Glomerular endothelial cell (primary cell): ENCODE measurements at places on chromosomes 12 and 14.
A peak's percentile ranks its signal among the peaks of the same experiment; 100 is the strongest.

DNA sequence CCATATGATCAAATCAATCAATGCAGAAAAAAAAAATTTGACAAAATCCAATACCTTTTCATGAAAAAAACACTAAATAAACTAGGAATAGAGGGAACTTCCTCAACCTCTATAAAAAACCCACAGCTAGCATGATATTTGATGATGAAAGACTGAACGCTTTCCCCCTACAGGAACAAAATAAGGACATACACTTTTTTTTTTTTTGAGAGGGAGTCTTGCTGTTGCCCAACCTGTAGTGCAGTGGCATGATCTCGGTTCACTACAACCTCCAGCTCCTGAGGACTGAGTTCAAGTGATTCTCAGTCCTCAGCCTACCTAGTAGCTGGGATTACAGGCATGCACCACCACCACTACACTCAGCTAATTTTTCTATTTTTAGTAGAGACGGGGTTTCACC, 17.9 kb upstream of the CAMKK2 start:
- DNase-seq: no peak

DNA sequence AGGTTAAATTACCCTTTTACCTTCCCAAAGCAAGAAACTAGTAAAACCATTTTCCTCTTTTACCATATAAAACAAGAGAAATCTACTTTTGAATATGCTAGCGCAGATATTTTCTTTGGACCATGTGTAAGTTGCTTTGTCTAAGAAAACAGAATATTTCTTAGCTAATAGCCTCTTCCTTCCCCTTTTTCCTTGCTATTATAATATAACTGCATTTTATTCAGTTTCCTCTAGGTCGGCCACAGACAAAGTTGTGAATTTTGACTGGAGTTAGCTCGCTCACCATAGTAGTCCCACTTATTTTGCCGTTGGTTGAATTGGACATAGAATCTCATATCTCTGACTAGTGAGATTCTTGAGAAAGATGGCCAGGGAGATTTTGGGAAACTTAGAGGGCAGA, 115.6 kb downstream of the PLEKHA5 start:
- no peak for DNase-seq

DNA sequence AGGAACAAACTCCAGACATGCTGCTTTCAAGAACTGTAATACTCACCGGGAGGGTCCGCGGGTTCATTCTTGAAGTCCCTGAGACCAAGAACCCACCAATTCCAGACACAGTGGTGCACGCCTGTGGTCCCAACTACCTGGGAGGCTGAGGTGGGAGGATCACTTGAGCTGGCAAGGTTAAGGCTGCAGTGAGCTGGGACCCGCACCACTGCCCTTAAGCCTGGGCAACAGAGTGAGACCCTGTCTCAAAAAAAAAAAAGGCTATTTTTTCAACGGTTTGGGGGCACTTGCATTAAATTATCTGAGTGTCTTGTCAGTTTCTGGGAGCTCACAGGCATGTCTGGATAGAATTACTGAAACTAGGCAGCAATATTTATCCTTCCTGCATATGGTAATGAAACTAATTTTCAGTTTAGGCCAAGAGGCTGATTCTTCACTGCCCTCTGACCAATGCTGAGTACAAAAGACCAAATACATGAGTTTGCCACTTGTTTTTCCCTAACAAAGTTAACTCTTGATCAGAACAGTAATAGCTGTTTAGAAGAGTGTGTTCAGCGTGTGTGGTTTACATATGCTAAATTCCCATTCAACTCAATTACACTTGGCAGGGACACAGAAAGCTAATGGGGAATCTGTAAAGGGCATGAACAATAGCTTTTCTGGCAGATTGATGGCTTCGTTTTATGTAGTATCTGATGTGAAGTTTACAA, 65.8 kb upstream of the RASSF3 start:
- DNase-seq: no peak

DNA sequence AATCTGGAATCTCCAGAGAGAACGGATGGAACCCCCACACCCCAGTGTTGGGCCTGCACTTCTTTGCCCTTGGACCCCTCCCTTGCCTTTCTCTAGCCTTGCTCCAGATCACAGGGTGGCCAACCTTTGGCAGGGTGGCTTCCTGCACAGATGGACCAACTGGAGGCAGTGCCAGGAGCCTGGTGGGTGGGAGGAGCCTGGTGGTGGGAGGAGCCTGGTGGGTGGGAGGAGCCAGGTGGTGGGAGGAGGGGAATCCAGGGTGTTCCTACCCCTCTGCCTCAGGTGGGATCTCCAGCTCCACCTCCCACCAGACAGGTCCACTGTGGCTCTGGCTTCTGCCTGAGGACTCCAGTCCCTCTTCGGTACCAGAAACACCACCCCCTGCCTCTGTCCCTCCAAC, 15.0 kb upstream of the ORAI1 start:
- DNase-seq: no peak

DNA sequence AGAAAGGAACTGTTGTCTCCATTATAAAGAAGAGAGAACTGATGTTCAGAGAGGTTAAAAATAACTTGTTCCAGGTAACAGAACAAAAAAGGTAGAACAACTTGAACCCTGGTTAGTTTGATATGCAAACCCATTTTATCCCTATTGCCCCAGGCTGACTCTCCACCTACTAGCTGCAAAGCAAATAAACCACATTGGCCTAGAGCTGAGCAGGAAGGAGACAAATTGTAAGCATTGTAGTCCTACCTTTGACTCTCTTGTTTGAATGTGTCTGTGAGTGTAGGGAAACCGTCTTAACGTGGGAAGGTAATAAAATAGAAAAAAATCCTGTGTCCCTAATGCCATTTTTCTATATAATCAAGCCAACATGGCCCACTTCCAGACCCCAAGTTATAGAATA, 126.4 kb downstream of the CCER1 start:
- no peak for DNase-seq

GRCh38 chr14:106442857-106443256, 916.5 kb downstream of the TMEM121 start:
- no peak for DNase-seq

GRCh38 chr12:26863515-26863914, 30.5 kb upstream of the ITPR2 start:
- DNase-seq: no peak

GRCh38 chr14:28382444-28383190, 384.0 kb upstream of the FOXG1 start:
- peak; percentile 27 for DNase-seq

DNA sequence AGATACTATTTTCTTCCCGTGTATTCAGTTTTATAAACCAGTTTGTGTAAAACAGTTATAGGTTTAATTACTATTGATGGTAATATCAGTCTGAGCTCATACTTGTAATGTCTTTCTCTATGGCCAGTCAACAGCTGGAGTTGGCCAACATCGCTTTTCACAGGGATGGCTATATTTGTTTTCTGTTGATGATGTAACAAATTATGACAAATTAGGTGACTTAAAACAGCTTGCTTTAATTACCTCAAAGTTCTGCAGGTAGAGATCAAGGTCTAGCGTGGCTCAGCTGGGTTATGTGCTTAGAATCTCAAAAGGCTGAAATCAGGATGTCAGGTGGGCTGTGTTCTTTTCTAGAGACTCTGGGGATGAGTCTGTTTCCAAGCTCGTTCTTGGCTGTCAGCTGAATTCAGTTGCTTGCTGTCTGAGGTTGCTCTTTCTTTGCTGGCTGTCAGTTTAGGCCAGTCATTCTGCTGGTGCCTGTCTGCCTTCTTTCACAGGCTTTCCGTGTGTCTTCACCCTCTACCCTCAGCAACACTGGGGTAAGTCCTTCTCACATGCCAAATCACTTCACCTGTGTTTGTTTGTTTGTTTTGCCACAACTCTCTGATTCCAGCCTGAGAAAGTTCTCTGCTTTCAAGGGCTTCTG, 370.2 kb upstream of the E2F7 start:
- no peak for DNase-seq

DNA sequence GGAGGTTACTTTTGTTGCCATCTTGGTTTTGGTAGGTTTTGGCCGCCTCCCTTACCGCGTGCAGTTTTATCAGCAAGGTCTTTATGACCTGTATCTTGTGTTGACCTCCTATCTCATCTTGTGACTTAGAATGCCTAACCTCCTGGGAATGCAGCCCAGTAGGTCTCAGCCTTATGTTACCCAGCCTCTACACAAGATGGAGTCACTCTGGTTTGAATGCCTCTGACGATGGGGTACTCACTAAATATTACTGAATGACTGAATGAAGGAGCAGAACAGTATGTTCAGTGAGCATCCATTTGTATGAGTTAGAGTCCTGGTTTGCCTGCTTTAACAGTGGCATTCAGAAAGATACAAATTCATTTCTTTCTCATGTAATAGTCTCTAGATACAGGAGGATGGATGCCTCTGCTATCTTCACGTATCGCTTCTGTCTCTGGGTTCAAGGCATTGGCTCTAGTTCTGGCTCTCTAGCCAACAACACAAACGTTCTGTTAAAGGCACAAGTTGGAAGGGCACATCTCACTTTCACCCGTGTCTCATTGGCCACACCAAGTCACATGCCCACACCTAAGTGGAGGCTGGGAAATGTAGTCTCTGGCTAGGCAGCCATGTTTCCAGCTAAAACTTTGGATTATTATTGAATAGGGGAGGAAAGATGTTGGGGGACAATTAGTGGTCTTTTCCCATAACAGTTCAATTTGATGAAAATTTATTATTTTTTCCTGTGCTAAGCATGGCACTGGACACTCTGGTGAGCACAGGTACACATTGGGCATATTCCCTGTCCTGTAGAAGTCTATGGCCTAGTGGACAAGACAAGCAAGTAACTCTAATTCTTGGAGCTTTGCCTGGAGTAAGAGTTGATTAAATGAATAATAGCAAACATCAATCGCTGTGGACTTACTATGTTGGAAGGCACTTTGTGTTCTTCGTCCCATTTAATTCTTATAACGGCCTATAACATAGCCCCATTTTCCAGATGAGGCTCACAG, 75.2 kb upstream of the RPH3A start:
- no peak for DNase-seq

GRCh38 chr12:5691943-5692342, 253.1 kb downstream of the ANO2 start:
- DNase-seq: no peak

GRCh38 chr12:74111688-74112360, 425.8 kb upstream of the ATXN7L3B start:
- DNase-seq: no peak

DNA sequence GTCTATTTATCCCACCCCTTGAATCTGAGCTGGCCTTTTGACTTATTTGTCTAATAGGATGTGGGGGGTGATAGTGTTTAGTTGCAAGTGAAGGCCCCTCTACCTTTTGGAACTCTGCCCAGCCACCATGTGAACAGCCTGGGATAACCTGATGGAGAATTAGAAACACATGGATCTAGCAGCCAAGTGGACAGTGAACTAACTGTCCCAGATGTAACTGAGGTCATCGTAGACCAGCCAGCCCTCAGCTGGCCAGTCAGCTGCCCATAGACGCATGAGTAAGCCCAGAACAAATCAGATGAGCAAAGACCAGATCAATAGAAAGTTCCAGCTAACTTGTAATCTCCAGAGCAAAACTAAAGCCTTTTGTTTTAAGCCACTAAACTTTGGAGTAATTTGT, 19.0 kb downstream of the KLRB1 start:
- DNase-seq: no peak

GRCh38 chr14:69688299-69688649, 76.9 kb downstream of the SUSD6 start:
- no peak for DNase-seq

GRCh38 chr14:55019968-55020554, 6.8 kb downstream of the WDHD1 start:
- no peak for DNase-seq

GRCh38 chr14:101031186-101031585, 127.7 kb upstream of the RTL1 start:
- DNase-seq: no peak

GRCh38 chr12:5976711-5977110, 31.7 kb upstream of the ANO2 start:
- no peak for DNase-seq

DNA sequence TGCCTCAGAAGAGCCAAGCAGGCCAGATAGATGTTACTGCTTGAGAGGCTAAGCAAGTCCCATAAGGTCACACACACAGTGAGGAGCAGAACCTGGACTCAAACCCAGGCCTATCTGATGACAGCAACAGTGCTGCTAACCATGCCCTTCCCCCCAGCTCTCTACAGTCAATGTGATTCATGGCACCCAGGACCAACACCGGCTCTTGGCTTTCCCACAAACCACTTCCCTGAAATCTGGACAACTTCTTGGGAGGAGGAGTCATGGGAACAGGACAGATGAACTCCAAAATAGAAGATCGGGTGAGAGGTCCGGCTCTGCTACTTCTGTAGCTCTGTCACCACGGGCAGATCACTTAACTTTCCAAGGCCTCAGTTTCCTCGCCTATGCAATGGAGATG, 716 bp upstream of the PTGDR start:
- DNase-seq: no peak

DNA sequence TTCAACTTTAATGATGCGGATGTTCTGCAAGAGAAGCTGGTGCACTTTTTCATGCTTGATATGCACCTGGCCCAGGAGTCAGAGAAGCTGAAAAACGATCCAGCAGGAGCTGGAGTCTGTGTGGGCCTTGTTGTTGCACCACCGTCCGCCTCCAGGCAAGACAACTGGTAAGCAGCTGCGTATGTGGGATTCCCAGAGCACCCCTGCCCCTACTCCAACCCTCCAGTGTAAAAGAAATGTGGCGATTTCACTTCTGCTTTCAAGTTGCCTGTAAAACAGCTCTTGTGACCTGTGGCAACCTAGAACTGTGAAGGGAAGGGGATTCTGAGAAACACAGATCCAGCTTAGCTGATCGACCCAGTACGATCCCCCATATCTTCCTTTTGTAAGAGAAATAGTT, 154.1 kb upstream of the PELI2 start:
- DNase-seq: no peak

DNA sequence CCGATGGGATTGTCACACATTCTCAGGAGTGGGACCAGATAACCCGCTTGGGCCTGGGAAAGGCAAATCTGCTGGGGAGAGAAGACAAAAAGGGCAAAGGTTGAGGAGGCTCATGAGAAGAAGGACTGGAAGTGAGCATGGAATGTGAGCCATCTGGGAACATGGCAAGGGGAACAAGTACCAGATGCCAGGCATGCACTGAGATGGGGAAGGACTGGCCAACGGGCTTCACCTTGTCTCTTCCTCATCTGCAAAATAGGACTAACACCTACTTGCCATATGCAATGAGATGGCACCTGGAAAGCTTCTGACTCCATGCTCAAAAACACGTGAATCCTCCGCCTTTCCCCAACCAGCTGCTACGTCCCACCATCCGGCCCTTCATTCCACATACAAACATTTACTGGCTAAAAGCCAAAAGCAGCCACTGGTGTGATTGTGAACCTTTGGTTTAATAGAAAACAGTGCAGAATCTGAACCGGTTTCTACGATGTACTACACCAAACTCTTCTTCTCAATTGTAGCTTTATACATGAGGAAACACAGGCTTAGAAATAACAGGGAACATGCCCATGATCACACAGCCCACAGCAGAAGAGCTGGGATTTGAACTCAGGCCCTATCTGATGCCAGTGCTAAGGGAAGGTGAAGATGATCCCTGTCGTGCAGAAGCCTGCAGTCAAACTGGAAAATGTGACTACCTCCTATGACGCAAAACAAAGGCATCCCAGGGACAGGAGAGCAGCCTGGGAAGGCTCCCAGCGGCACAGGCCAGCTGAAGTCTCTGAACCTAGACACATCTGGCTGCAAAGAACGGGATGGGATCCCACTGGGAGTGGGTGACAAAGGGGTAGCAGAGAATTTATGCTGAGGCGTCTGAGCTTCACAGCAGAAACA, 112.1 kb downstream of the TTC7B start:
- DNase-seq: no peak
